Suppressor macrophage treated with lipopolysaccharide for 4 hours (primary cell): ENCODE measurements at places on chromosomes 7 and 10.

- no peak for DNase-seq
Measured at GRCh38 chr7:141737118-141737835, 881 bp upstream of the SSBP1 start.

GRCh38 chr7:93890041-93890463 lies 501 bp downstream of the TFPI2 start:
- DNase-seq, result no peak

- DNase-seq, result no peak
Measured at GRCh38 chr10:3975016-3975415, 190.0 kb upstream of the KLF6 start.

DNA sequence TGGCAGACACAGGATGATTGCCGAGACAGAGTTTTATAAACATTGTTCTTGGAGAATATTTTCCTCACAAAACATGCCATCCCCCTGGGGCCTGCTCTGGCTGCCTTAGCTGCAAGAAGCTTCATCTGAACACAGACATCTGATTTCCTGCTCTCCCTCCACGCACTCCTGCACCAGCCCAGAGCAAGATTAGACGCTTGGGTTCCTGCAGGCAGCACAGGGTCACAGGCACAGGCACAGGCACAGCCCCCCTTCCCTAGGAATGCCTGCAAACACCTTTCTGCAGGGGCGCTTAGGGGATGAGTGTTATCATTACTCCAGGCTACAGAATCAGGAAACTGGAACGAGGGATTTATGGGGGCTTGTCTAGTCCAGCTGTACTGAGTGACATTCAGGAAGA lies 450.3 kb downstream of the GRID1 start:
- DNase-seq, result no peak

- DNase-seq, result no peak
Measured at GRCh38 chr7:54109501-54109900, 432.7 kb upstream of the VSTM2A start.

DNA sequence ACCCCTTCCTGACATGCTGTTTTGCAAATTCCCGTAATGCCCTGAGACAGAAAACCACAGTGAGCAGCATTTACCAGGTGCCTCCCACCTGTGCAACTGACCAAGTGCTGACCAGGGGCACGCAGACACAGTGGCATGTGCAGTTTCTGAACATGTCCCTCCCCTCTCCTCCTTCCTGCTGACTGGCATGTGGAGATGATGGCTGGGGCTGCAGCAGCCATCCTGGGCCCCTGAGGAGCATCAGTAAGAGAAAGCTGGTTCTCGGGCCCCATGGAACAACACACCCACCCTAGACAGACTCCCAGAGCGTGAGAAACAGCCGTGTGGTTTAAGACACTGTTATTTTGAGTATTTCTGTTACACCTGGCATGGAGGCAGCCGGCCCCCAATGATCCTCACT lies 66.2 kb upstream of the PDGFA start:
- DNase-seq, result no peak

- DNase-seq, result peak; percentile 91
Measured at GRCh38 chr7:6026820-6027311, 4.3 kb upstream of the ANKRD61 start.
